ENCODE measurements at places on chromosomes 16 and 17.
A peak's percentile ranks its signal among the peaks of the same experiment; 100 is the strongest.

- DNase-seq = peak; percentile 65
Observed at GRCh38 chr17:45948881-45949624, 50.0 kb upstream of the STH start.

GRCh38 chr17:51682115-51682514 is 421.8 kb downstream of the UTP18 start:
- no peak for DNase-seq

- DNase-seq = no peak
Observed at GRCh38 chr17:11467639-11468038, 130.6 kb upstream of the DNAH9 start.

- no peak for DNase-seq
Observed at GRCh38 chr17:81990836-81991683, 13.6 kb downstream of the ASPSCR1 start.

GRCh38 chr17:7888184-7888920 is at the start of gene CHD3:
CHD3 (plus strand) TSS chr17:7888789; CDS start chr17:7889001, 212 bp downstream.
- DNase-seq = peak; percentile 14

- no peak for DNase-seq
Observed at GRCh38 chr17:28733346-28733745, 4.8 kb downstream of the NEK8 start.

DNA sequence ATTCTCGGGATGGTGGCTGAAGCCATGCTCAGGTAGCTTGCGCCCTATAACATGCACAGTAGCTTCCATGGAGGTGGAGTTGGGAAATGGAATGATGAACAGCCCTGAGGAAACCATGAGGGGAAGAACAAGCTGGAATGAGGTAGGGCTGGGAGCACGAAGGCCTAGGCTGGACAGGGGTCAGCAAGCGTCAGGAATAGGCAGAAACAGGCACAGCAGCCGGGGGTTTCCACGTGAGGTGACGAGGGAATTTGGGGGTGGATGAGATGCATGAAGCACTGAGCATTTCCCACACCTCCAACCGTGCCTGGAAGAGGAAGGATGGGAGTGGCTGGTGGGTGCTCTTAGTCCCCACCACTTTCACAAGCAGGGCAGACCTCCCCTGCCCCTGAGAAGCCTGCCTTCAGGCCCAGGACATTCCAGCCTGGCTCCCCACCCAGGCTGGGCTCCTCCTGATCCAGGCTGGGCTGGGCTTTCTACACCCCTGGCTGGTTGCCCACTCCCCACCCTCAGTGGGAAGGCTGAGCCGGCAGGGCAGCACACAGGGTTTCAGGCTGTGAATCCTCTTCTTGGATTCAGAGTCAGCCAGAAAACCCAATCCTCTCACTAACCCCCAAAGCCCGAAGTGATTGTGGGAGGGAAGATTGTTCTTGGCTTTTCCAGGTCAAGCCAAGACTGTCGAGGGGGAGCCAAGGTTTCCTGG is 21.9 kb downstream of the PLEKHG4 start:
- no peak for DNase-seq

- no peak for DNase-seq
Observed at GRCh38 chr16:65689726-65690125, 567.9 kb upstream of the CDH11 start.

DNA sequence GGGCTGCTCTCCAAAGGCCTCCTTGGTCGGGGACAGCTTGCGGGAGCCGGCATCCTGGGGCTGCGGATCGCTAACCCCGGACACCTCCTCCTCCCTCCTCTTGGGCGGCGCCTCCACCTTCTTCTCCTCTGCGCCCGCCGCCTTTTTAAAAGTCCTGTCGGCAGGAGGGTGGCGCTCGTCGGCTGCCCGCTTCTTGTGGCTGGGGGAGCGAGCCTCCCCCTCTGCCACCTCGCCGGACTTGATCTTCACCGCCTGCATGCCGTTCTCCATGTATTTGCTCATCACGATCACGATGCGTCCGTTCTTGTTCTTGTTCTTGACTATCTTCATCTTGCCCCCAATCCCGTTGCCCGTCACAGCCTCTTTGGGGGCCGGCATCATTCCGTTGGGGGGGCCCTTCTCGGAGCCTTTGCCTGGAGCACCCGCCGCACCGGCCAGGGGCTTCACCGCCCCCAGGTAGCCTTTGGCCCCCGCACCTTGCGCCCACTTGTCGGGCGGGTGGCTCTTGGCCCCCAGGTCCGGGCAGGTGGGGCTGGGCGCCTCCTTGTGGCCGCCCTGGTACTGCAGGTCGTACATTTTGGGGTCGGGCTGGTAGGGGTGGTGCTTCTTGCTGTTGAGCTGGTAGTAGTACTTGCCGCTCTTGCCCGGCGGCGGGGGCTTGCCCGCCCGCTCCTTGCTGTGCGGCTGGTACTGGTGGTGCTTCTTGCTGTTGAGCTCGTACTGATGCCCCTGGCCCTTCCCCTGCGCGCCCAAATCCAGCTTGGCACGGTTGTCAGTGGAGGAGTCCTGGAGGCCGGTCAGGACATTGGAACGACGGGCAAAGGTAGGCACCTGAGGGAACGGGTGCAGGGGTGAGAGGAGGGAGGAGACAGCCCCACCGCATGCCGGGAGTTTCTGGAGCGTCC is 4.4 kb downstream of the CBX4 start:
- DNase-seq = peak; percentile 35

- no peak for DNase-seq
Observed at GRCh38 chr17:45333702-45334092, 16.9 kb upstream of the MAP3K14 start.

DNA sequence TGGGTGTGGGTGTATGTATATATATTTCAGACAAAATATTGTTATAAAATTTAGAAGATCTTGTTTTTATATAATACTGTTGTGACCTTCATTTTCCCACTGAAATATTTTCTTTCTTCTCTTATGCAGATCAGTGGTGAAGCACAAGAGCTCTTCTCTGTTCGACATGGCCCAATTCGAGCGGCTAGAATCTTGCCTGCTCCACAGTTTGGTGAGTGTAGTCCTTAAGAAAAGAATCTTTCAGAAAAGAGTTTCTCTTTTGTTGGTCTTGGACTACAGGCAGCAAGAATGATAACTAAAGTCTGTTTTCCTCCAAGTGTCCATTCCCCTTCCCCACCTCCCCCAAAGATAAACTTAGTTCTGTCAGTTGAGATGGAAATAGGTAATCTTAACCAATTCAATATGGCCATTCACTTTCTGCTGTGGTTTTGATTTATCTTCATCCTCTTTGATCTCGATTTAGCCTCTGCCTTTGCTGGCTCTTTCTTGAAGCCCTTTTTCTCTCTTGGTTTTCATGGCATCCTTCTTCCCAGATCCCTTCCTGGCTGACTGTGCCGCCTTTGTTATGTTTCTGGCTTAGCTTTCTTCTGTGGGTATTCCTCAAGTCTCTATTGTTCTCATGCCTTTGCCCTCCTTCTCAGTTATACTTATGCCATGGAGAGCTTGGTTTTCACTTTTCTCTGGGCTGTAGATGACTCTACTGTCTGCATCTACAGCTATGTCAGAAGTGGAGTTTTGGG is 69.6 kb downstream of the BCAS3 start:
- DNase-seq = no peak

DNA sequence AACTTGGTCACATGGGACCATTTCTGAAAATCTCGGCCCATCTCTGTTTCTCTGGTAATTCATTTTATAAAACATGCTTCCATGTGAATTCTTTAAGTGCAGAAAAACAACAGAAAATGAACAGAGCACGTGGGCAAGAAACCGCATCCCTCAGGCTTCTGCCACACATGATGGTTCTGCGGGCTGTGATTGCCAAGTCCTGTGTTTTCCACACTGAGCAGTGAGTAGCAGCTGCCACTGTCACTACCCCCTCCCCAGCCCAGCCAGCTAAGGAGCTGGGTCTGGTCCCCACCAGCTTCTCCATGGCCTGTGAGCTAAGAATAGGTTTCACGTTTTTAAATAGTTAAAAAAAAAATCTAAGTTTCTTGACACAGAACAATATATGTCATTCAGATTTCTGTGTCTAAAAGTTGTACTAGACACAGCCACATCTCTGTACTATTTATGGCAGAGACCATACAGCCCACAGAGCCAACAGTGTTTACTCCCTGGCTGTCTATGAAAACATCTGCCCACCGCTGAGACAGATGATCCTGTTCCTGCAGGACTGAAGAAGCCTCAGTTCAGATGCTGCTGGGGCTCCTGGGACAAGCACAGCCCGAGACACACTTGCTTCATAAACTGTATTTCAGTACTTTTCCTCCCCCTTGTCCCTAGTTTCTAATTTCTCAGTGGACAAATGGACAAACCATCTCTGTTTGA is 41.5 kb downstream of the USP22 start:
- no peak for DNase-seq

DNA sequence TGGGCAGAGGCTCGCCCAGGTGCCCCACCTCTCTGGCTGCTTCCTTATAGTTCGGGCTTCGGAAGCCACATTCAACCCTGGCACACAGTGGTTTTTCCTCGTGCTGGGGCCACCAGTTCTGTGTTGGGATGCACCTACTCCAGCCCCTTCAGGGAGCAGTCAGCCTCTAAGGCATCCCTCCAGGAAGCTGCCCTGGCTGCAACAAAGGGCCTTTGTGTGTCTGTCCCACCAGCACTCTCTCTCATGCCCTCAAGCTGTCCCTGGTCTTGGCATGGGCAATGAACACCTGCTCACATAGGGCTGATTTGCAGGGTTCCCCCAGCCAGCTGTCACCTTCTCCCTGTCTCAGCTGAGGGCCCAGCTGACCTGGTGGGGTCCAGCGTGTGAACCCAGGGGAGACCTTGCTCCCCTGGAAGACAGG is 754 bp upstream of the NOXO1 start:
- DNase-seq = no peak

GRCh38 chr17:79019632-79020584 is 4.1 kb upstream of the C1QTNF1 start:
- peak; percentile 88 for DNase-seq

DNA sequence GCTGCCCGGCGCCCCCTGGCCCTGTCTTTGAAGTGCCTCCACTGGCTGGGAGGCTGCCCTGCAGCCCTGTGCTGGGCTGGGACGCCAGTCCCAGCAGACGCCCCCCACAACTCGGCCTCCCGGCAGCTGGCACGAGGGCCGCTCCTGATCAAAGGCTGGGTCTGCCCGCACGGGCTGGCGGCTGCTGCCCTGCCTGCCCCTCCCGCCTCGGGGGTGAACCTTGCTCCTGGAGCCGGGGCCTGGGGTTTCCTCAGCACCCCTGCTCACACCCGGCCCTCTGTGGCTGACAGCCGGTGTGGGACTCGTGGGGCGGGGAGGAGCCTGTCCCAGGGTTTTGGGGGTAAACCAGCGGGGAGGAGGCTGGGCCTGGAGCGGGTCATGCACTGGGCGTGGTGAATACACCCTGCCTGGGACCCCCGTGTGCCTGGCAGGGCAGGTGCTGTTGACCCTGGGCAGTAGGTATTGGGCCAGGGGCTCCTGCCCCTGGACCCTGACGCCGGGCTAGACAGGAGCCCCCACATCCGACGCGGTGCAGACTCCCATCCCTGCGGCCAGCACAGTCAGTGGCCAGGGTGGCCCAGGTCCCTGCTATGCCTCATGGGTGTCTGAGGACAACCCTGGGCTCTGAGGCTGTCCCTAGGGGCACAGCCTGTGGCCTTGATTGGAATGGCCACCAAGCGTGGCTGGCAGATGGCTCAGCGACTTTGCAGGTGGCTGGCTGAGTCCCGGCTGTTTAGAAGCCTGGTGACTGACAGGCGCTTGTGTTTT is 21.7 kb downstream of the CENPX start:
- no peak for DNase-seq

GRCh38 chr17:73394512-73395450 is 83.0 kb upstream of the CDC42EP4 start:
- DNase-seq = no peak

DNA sequence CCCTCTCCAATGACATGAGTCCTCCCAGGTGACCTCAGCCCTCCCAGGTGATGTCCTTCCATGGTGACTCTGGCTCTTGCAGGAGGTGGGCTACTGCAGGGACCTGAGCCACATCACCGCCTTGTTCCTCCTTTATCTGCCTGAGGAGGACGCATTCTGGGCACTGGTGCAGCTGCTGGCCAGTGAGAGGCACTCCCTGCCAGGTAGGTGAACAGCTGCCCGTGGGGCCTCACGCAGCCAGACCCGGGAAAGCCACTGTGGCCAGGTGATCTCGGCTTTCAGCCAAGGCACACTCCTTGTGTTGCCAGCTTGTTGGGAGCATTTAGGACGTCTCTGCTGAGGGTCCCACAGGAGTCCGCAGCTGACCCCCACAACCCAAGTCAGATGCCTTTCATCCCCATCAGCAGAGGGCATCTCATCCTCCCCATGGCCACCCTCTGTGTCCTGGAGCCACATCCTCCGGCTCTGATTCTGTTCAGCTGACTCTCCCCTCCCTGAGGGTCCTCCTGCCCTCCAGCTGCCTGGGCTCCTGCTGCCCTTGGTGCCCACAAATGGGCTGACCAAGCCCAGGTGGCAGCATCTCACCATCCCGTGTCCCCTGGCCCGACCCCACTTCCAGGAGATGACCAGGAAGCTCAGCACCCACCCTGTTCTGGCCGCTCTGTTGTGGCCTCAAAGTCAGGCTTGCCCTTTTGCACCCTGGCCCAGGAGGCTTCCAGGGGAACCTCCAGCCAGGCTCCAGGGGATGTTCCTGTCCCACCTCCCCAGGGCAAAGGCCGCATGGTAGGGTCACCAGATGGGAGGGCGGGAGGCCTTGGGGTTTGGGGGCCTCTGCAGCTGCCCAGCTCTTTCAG is 20.1 kb downstream of the USP6 start:
- no peak for DNase-seq

DNA sequence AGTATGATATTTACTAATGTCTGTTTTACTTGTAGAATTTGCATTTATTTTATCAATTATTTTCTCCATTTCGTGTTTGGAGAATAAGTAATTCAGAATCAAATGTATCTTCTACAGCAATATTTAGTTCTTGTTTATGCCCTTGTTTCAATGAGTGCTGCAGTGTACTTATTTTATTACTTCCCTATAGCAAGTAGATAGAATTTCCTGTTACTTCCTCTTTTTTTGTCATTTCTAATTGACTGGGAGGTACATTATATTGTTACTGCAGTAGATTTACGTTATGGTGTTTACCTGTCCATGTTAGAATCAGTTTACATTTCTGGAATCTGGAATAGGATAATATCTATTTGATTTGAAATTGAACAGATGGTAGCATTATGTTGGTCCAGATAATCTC is 71.2 kb downstream of the OMG start:
- DNase-seq = no peak

GRCh38 chr17:28746611-28747050 is 2.8 kb downstream of the TRAF4 start:
- DNase-seq = peak; percentile 37

DNA sequence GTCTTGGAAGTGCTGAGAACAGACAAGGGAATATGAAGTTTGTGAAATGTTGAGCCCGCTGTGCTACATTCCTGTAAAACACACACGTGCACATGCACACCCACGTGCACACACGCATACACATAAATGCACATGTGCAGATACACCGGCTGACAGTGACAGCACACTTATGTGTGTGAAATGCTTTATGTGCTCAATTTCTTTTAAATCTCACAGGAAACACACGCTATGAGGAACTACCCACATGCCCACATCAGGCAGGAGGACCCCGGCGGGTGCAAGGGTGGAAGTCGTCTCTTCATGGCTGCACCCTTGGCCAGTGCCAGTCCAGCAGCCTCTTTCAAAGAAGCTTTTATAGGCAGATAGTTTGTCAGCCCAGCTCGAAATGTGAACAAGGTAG is 561 bp upstream of the WFDC1 start:
- DNase-seq = no peak
